ENCODE measurements at places on chromosomes 5 and 9.

DNA sequence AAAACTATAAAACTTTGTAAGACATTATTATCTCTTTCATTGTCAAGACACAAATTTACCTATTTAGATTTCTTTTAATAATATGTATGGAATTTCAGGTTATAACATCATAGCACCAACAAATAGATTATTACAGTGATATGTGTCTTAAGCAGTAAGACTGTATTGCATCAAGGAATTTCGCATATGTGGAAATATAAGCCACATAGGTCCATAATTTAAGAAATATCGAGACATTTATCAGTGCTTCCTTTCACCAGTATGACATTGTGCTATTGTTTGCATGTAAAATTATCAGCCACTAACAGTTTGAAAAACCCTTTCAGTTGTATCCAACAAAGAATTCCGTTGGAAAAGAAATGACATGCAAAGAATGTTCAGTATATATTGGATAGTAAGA, 186.7 kb upstream of the RASA1 start:
- no peak for DNase-seq

DNA sequence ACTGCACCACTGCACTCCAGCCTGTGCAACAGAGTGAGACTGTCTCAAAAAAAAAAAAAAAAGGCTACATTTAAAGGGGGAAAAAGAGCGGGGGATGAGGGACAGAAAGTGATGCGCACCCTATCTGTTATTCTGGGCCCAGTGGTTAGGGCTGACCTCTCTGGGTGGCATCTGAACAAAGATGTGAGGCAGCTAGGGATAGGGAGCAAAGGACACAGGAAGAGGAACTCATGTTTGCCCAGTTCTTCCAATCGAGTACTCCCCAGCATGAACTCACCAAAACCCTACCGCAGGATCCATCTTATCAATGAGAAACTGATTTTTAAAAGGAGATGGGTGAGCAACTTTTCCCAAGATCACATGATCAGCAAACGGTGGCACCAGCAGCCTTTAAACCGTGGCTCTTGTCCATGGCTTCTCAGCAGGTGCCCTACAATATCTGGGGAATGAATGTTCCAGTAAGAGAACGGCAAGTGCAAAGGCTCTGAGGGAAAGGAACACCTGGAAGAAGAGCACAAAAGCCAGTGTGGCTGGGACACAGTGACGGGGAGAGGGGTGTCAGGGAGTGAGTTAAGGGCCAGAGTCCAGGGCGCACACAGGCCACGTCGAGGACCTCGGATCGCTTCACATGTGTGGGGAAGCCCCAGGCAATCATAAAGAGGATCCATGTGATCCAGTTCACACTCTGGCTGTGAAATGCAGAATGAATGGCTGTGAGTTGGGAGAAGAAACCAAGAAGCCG, 22.0 kb downstream of the RAPGEF1 start:
- DNase-seq = no peak

GRCh38 chr9:133780404-133780945, 42.3 kb upstream of the SARDH start:
- no peak for DNase-seq

GRCh38 chr9:130609163-130609562, 29.8 kb downstream of the FUBP3 start:
- no peak for DNase-seq

GRCh38 chr5:87541033-87541432, 128.3 kb upstream of the CCNH start:
- DNase-seq = peak; percentile 4

DNA sequence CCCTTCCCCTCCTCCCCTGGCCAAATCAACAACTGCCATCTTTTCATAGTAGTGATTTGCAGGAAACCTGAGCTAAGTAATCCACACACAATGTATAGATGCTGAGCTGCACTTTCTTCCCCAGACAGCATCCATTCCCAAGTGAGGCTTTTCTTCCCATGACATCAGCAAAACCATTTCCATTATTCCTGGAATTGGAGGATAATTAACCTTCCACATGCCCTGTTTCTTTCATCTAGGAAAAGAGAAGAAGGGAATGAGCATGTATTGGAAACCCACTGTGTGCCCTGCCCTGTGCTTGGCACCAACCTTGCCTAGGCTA, 268.0 kb downstream of the ZSWIM6 start:
- DNase-seq = no peak
